ENCODE measurements at places on chromosomes 1 and 21.

- DNase-seq = no peak
Observed at GRCh38 chr1:47964636-47965035, 32.5 kb downstream of the TRABD2B start.

DNA sequence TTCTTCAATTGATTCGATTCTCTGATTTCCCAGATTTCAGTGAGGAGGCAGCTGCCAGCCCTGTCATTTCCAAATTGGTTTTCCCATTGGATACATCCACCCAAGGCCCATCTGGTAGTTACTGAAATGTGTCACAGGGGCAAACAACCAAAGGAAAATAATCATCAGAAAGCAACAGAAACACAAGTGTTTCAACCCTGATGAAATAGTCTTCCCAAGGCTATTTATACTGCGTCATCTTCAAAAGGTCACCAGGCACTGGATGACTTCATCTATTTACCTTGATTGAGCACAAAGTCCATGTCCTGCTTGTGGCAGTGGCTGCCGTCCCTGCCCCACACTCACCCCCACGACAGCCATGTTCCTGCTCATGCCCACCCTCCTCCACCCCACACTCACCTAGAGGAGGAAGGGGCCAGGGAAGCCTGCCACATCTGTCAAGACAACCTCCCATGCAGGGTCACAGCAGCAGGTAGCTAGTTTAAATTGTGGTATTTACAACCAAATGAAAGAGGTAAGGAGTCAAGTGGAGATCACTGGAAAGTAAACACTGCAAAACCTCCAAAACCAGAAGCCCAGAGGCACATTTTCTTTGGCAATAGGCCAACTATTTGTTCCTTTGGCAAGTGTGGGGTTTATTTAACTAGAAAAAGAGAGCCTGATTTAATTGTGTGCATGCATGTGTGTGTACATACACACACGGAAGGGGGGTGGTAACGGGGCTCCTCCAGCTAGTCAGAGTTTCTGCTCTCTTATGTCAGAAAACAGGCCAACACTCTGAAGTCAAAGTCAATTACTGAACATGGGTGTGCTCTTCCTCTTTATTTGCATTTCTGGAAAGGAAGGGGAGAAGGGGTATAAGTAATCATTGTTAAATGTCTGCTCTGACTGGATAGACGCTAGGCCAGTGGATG is 49.5 kb upstream of the RAB4A start:
- DNase-seq = no peak

DNA sequence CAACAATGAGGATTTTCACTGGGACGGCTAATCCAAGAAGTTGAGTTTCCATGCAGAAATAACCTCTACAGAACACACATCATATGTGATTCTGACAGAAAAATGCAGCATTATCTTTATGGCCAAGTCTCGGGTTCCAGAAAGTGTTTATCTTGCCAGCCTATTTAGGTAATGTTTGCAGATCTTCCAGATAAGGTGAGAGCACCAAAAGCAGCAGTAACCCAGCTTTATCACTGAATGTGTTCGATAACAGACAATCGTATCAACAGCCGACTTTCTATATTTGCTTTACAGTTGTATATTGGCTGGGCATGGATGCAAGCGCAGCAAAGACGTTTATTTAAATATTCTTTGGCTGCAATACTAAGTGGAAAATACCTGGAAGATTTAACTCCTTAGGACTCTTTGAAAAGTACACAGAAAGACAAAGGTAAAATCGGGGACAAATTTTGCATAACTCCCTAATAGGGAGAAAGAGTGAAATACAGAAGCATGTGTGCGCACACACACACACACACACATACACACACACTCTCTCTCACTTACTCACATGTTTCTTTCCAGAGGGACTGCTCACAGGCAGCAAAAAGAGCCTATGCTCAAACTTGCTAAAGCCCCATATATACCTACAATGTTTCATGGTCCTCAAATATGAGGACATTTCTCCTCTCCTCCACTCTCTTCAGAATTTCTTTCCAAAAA is 3.0 kb upstream of the CTSK start:
- no peak for DNase-seq

DNA sequence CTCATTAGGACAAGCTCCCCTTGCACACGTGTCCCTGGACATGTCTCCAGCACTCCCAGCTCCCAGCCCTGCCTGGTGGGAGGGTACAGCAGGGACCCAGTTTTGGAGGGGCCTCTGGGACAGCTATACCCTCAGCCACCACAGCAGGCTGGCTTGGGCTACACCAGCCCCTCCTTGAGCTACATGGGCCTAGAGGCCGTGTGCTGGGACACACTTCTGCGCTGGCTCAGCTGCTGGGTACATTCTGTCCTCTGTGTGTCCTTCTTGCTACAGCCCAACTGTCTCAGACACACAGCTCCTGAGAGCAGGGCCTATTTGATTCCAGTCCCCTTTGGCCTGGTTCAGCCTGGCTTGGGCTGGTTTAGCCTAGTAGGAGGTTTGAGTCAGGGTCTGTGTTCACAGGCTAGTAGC is 26.7 kb downstream of the DMAP1 start:
- DNase-seq = no peak

DNA sequence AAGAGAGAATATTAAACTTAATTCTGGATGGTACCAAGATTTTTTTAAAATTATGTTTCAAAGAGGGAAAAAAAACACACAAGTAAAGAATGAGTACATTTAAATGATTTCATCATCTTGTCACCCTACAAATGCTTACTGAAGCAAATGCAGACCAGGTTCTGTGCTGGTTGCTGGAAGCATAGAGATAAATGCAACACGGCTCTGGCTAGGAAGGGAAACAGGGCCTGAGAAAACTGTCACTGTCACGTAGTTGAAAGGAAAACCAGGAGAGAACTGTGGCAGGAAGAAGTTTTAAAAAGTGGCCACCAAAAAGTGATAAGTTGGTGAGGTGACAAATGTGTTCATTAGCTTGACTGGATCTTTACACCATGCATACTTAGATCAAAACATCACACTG is 336.9 kb upstream of the NFIA start:
- no peak for DNase-seq

DNA sequence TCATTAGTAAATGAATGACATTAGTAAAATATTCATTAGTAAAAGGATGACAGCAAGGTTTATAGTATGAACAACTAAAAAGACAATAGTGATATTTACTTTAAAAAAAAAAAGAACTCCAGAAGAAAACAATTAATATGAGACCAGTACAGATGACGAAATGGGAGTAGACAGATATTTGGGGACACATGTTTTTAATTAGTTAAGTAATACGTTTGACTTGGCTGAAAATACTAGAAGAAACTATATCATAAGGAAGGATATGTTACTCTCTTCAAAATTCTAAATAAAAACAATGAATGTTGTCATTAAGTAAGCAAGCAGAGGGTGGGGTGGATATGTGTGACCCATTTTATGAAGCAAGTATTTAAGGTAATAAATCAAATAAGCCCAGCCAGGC is 61.9 kb downstream of the GPATCH2 start:
- no peak for DNase-seq

DNA sequence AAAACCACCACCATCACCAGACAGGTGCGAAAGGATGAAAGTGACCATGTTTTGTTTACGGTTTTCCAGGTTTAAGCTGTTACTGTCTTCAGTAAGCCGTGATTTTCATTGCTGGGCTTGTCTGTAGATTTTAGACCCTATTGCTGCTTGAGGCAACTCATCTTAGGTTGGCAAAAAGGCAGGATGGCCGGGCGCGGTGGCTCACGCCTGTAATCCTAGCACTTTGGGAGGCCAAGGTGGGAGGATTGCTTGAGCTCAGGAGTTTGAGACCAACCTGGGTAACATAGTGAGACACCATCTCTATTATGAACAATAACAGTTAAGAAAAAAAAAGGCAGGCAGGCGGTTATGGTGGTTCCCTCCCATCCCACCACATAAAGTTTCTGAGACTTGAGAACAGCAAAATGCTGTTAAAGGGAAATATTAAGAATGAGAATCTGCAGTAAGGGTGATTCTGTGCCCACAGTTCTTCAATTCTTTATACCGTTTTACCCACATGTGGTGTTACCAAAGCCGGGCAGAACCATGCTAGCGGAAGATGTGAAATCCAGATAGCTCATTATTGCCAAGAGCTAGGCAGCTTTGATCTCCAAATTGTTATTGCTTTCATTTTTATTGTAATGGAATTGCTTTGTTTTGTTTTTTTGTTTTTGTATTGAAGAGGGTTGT is 34.5 kb upstream of the TDRD10 start:
- DNase-seq = no peak

- no peak for DNase-seq
Observed at GRCh38 chr1:156921053-156921529, 659 bp downstream of the LRRC71 start.

- no peak for DNase-seq
Observed at GRCh38 chr1:16076865-16077238, 3.4 kb upstream of the FAM131C start.

DNA sequence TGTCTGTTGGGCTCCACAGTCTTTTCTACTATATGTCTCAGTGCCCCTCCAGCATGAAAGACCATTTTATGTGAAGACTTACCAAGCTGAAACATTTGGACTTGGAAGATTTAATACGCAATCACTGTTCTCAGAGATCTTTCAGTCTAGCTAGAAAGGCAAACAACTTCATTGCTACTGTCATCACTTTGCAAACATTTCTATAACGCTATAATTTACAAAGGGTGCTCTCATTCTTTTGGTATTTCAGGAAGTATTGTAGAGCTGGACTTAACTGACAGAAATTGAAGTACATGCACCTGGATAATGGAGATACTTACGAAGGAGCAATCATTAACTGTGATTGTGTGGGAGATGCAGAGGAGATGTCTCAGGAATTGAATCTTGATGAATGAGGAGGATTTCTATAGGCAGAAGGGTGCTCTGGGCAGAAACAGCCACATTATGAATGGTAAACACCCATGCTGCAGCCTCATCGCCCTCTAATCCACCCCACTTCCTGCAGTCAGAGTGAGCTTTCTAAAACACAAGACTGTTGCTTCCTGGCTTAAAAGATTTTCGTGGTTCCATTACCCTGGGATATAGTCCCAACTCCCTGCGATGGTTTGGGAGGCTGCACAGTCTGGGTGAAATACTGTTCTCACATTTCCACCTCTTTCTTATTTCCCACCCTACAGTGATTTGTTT is 75.1 kb upstream of the GNG12 start:
- no peak for DNase-seq

DNA sequence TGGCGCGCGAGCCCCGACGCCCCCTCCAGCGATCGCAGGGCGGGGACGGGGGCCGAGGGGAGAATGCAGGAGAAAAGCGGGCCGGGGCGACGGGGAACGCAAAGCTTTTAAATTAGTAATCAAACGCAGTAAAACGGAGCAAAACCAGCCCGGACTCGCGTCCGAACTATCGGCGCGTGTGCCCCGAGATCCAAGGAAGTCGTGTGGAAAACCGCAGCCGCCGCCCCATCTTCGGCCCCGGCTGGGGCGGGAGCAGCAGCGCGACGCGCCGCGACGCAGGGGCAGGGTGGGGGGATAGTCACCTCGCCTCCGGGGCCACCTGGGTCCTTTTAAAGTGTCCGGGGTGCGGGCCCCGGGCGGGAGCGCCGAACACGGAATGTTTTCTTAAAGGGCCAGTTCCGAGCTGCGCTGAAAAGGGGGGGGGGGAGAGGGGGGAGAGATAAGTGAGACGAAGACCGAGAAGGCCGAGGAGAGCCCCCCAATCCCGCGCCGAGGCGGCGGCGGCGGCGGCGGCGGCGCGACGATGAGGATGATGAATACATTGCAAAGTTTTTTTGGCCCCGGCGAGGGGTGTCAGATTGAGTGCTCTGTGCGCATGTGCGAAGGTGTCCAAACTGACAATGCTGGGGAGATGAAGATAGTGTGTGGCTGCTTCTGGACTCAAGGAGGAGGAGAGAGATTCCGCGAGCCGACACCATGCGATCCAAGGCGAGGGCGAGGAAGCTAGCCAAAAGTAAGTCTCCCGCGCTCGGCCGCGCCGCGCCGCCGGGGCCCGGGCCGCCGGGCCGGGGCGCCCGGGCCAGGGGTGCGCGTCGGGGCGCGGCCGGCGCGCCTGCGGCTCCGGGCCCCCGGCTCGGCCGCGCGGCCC is at the start of gene PRDM16:
Gene PRDM16 (plus strand): TSS at position 640 of the 868 bp plus-strand sequence. CDS start 57 bp downstream, at position 697.
- DNase-seq = no peak

- no peak for DNase-seq
Observed at GRCh38 chr1:51942281-51942680, 48.2 kb downstream of the RAB3B start.
